ENCODE measurements at places on chromosomes 13 and 19.

- DNase-seq, result no peak
These were observed 188.8 kb upstream of the GPC6 start for GRCh38 chr13:93037780-93038179.

DNA sequence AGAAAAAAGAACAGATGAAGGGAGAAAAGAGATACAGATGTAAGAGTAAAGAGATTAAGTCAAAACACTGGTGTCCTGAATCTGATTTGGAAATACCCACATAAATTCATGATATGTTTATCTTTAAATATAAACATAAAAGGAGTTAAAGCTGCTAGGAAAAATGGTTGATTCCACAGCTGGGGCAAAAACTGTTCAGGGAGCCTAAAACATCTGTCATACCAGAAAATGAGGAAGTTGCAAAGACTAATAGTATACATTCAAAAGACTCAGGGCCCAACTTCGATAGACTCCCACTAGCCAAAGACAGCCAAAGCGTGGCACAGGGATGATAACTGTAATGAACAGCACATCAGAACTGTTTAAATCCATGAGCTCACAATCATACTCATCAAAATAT, 62.0 kb downstream of the ABCC4 start:
- DNase-seq, result no peak

DNA sequence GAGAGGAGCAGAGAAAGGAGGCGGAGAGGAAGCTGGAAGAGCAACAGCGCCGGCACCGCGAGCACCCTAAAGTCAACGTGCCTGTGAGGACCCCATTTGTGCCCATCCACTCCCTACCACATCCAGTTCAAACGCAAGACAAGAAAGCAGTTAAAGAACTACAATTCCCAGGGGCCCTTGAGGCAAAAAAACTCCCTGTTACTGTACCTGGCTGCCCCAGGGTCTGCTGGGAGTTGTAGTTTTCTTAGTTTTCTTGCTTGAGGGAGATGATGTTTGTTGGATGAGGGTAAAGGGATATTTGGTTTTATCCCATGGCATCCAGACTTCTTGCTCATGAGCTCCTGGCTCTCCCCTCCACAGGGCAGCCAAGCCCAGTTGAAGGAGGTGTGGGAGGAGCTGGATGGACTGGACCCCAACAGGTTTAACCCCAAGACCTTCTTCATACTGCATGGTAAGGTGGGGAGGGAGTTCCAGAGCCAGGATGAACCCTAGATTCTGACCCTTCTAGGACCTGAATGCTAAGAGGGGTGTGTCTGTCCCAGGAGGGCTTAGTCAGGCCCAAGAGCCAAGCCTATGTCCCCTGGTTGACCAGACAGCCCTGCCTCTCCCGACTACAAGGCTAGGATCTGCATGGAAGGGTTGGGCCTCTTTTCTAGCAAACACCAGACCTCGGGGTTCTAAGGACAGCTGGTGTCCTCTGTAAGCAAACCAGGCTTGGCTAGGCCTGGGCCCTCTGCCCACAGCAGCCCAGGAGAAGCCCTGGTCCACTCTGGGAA, 13.2 kb downstream of the NUCB1 start:
- no peak for DNase-seq

DNA sequence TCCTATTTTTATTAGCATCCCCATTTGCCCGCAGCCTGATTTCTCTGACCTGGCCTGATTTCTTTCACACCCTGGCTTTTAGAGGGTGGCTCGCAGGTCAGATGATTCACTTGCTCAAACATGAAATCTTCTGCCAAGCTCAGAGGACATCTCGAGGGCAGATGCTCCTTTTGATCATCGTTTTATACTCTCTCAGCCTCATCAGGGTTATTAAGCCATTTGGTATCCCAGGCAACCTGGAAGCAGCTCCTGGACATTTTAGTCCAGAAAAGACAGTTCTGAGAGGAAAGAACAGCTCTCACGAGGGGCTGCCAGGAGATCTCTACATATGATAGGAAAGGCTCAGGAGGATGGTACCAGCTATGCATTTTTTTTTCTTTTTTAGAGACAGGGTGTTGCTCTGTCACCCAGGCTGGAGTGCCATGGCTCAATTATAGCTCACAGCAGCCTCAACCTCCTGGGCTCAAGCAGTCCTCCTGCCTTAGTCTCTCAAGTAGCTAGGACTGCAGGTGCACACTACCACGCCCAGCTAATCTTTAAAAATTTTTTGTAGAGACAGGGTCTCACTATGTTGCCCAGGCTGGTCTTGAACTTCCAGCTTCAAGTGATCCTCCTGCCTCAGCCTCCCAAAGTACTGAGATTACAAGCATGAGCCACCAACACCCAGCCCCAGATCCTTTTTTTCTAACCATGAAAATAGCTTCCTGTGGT, 165.4 kb downstream of the KATNAL1 start:
- DNase-seq, result no peak

DNA sequence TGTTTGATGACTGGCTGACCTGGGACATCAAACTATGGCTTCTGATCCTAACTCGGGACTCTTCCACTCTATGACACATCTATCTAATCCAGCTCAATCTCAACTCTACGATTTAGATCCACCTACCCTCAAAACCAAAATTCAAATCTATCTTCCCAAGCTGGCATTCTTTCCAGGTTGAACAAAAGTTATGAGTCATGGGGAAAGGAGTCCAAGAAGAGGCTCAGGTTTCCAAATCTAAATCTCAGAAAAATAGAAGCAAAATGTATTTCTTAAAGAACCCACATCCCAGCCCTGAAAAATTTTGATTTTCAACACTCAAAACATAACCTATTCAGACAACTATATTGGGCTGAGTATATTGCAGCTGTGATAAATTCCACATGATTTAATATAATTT, 143.9 kb upstream of the IPO5 start:
- DNase-seq, result no peak

DNA sequence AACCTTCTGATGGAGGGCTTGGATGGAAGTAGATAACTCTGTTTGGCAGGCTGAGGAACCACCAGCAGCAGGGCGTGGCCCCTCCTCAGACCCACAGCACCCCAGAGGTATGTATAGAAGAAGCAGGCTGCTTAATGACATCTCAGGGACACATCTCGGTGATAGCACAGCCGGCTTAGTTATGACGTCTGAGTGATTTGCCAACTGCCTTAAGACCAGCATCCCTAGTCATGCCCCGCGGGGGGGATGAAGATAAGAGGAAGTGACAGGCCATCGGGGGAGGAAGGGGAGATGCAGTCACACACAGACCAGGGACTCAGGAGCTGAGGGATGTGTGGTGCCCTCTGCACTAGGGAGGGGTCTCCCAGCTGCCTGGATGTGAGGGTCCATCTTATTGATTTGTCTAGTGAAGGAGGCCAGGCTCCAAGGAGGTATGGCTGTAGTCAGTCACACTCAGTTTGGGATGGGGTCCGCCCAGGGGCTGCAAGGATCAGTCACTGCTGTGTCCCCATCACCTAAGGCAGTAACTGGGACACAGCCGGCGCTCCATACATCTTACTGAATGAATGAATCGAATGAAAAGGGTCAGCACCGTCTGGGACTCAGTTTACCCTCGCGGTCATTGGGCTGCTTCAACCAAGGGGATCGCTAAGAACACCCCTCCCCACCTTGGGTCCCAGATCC, 19.2 kb upstream of the ERCC1 start:
- no peak for DNase-seq

GRCh38 chr19:11361037-11361770, 6.0 kb downstream of the PLPPR2 start:
- no peak for DNase-seq

DNA sequence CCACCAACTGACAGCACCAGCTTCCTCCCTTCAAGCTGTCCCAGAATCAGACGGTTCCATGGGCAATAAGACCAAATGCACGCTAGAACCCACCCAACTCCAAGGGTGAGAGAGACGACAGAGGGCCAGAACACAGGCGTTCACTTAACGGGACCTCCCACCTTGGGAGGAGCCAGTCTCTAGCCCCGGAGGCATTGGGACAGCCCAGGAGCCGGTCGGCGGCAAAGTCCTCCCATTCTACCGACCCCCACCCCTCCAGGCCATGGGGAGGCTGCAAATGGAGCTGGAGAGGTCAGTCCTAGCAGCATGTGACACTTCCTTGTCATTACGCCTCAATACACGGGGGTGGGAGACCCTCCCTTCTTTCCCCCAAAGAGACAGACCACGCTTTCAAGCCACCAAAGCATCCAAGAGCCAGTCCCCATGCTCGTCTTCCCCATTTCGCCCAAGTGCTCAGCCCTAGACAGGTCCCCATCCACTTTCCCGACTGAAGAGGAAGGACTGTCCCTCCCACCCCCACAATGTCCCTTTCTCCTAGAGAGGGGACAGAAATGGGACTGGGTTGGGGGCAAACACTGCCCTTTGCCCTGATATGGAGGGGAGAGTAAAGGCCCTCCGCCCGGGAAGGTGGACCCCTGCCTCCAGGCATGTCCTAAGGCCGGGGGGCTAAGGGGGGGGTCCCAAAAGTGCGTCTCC, 964 bp downstream of the KHSRP start:
- no peak for DNase-seq

GRCh38 chr13:84870190-84870589, 929.0 kb downstream of the SLITRK6 start:
- DNase-seq, result no peak

DNA sequence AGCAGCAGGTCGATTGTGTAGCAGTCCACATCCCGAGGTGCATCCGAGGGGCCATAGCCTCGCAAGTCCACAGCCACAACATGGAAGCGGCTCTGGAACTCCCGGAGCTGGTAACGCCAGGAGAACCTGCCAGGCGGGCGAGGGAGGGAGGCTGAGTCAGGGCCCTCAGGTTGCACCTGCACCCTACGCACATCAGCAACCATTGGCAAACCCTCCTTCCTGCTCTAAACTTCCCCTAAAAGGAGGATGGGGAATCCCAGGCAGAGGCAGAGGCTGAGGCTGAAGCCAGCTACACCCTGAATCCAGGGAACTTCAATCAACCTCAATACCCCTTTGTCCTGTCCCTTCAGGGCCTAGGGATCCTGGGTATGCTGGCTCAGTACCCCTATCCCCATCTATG, 977 bp downstream of the EPHX3 start:
- no peak for DNase-seq

GRCh38 chr13:106560821-106561220, 7.1 kb downstream of the ARGLU1 start:
- DNase-seq, result no peak

- no peak for DNase-seq
These were observed 615.5 kb upstream of the KLHL1 start for GRCh38 chr13:70723732-70724131.

DNA sequence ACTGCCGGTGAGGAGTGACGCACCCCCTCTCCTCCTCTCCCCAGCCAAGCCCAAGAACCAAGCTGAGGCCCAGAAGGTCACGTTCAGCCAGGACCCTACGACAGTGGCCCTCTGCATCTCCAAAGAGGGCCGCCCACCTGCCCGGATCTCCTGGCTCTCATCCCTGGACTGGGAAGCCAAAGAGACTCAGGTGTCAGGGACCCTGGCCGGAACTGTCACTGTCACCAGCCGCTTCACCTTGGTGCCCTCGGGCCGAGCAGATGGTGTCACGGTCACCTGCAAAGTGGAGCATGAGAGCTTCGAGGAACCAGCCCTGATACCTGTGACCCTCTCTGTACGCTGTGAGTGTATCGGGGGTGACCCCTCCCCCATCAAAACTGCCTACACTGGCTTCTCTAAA, 19.2 kb upstream of the TOMM40 start:
- no peak for DNase-seq

DNA sequence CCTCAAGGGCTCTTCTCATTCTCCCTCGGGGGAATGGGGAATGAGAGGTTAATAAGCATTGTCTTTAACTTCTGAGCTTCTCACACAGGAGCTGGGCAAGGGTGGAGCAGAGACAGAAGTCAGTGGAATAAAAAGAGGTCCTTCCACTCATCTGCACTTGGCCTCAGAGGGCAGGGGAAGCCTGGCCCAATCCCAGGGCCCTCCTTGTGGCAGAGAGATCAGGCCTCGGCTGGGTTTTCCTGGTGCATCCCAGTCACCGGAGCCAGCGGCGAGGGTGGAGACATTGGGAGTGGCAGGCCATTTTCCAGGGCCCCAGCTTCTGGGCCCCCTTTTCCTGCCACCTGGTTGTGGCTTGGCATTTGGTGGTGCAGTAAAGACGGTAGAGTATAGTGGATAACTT, 10.6 kb downstream of the CALM3 start:
- DNase-seq, result no peak

- peak; percentile 96 for DNase-seq
These were observed at the start of gene ZNF112 for GRCh38 chr19:44356383-44357111. TSS of gene ZNF112 (minus strand) at chr19:44356680. CDS start at chr19:44340539, 16,141 bp downstream.

DNA sequence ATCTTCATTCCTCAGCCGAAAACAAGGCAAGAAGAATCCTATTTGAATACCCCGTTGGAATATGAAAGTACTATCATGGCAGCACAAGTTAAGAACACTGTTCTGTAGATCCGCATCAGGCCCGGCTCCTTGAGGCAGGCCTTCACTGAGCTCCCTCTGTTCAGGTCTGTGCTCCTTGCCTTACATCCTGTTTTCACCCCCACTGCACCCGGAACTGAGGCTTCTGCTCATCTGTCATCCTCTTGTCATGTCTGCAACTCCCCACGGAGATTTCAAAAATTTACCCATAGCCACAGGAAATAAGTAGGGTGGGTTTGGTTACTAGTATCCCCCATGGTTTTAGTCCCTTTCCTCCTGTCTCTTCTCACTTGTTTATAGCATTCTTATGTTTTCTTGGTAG, 861.9 kb downstream of the GPC5 start:
- DNase-seq, result no peak

DNA sequence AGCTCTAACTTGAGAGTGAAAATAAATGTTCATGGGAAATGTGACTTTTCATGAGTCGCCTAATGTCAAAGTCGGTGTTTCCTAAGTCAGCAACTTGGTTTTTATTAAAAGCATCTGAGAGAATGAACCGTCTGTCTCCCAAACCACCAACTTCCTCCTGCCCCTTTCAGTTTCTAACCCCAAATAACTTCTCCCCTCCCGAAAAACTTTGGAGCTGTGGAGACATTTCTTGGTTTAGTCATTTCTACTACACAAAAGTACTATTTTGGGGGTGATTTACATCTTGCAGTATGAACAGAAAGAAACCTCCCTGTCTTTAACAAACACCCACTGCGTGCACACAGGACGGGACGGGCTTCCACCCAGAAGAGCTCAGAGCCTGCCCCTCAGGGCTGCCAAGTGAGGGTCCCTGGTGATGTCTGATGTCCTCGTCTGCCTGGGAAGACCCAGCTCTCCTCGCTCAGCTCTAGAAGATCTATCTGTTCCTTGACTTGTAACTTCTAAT, 65.0 kb downstream of the RASA3 start:
- DNase-seq, result no peak

GRCh38 chr13:28321756-28322155, 173.2 kb downstream of the FLT1 start:
- no peak for DNase-seq

GRCh38 chr13:113887700-113888201, 23.9 kb upstream of the GAS6 start:
- no peak for DNase-seq

GRCh38 chr19:1445932-1446712, 3.8 kb upstream of the APC2 start:
- no peak for DNase-seq

- DNase-seq, result peak; percentile 16
These were observed 27.5 kb downstream of the VRK3 start for GRCh38 chr19:49997709-49998108.

DNA sequence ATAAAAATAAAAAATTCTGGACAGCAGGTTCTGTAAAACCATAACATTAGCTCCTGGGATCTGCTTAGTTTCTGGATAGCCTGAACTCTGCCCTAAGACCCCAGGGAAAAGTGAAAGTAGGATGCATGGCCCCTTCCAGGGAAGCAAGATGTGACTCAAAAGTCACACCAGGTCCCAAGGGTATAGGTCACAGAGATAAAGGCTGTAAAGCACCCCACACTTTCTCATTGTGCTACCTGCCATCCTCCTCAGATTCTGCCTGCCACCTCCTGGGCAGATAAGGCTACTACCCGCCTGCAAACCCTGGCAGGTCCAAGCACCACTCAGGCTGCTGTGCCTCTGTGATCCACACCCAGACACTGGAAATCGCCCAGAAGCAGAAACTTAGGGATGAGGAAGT, 20.6 kb downstream of the FFAR2 start:
- DNase-seq, result no peak
